ENCODE measurements at places on chromosomes 4 and X.

GRCh38 chr4:108772402-108772801 is 9.5 kb upstream of the ETNPPL start:
- DNase-seq = no peak

DNA sequence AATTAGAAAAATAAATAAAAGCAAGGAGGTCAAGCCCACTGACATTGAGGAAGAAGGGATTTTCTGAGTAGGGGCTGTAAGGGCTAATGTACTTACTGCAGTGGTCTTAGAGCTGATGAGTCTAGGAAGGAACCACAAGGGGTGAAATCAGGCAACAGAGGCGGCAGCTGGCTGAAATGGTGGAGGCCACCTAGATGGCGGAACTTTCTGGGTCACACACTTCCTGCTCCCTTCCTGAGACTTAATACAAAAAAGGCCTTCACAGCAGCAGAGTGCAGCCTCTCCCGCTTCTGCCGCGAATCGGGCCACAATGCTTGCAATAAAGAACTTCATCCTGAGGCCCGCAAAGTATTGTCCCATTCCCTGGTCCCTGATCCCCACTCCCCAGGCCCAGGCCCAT is 15.4 kb downstream of the SNX12 start:
- DNase-seq = no peak

DNA sequence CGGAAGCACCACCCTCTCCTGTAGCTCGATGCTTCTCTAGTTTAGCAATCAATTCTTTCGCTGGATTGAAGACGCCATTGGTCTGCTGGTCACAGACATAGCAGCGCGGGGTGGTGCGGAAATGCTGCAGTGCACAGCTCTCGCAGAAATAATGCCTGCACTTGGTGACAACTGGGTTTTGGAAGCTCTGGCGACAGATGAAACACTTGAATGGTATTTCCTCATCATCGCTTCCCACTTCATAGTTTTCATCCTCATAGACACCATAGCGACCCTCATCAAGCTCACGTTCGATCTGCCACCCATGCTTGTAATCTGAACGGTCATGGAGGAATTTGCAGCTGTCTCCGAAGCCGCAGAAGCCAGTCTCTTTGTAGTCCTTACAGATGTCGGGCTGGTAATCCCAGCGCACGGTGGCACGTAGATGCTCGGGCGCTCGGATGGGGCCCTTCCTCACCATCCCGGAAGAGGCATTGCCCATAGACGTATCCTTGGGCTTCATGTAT is 854 bp downstream of the RNF113A start:
- peak; percentile 23 for DNase-seq

- DNase-seq = no peak
Measured at GRCh38 chr4:158636619-158637018, 35.1 kb downstream of the C4orf46 start.

GRCh38 chr4:48227662-48228061 is 42.0 kb downstream of the TEC start:
- no peak for DNase-seq

DNA sequence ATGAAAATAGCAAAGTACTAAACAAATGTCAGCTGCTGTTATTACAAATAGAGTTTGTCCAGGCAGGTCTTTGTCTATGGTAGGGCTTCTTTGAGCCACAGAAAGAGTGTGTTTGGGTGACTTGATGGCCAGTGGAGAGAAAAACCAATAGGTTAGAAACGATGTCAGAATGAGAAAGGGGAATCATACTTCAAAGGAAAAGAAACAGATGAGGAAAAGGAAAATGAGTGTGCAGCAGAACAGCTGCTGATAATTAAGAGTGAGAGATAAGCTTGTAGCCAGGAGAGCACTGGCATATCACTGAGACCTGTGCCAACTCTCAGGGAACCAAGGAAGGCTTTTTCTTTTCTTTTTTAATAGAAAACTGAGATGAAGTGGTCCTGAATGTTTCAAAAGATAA is 257.2 kb downstream of the ARHGAP24 start:
- DNase-seq = no peak

DNA sequence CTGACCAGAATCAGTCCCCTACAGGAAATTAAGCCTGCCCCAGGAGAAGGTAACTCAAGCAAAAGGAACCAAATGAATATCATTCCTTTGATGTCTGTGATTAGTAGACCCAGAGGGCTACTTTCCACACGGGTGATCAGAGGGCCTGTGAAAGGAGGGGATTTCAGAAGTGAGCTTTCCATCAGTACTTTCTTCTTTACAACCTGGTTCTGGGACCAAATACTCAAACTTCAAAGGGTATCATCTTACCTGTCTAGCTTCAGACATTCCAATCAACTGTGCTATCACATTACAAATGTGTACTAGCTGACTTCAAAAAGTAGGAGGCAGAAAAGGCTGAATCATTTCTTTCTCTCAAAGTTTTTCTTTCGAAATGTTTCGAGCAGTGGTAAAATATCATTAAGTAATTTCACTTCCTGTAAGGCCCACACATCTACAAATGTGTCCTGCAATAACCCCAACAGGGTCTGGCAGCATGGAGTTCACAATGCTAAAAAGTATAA is 23.9 kb downstream of the ACSL4 start:
- no peak for DNase-seq

DNA sequence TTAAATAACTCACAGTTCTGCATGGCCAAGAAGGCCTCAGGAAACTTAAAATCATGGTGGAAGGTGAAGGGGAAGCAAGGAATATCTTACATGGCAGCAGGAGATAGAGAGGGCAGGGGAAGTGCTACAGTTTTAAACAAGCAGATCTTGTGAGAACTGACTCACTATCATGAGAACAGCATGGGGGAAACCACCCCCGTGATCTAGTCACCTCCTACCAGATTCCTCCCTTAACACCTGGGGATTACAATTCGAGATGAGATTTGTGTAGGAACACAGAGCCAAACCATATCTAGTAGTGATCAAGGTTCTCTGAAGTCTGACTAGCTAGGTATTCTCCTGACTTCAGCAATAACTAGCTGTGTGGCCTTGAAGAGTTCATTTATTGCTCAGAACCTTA is 56.0 kb downstream of the BANK1 start:
- no peak for DNase-seq

GRCh38 chr4:111798840-111799239 is 346.4 kb upstream of the FAM241A start:
- no peak for DNase-seq

DNA sequence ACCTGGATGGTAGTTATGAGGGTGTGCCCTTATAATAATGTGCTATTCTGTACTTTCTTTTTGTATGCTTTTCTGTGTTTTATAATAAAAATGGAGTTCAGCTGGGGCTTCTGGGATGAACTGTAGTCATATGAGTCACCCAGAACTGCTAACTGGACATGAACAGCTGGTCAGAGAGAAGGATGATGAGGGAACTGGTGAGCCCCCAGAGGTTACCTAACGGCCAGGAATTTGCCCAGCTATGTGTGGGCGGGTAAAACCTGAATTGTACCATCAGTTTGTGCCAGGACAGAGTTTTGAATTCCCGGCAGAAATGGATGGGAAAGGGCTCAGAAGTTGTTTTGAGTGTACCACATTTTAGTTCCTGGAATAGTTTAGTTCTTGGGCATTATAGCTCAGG is 138.0 kb upstream of the USP9X start:
- no peak for DNase-seq

DNA sequence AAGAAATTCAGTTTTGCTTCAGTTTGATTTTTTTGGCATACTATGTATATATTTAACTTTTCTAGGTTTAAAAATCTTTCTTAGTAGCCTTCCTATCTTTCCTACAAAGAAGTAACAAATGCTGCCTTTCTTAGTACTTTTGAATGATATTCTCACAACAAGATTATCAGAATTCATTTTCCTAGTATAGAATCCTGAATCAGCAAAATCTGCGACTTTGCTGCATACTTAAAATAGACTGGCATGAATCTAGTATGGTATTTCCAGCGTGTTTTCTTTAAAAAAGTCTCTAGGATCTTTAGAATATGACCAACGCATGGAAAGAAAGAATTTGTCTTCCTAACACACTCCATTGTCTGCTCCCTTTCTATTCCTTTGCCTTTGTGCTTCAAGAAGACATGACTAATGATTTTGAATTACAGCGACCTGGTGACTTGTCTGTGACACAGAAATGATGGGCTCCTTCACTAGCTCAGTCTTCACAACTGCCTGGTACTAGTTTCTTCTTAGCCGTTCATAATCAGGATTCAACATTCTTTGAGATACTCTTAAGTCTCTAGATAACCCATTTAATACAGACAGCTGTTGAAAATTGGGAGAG is 349.8 kb downstream of the PPARGC1A start:
- no peak for DNase-seq

DNA sequence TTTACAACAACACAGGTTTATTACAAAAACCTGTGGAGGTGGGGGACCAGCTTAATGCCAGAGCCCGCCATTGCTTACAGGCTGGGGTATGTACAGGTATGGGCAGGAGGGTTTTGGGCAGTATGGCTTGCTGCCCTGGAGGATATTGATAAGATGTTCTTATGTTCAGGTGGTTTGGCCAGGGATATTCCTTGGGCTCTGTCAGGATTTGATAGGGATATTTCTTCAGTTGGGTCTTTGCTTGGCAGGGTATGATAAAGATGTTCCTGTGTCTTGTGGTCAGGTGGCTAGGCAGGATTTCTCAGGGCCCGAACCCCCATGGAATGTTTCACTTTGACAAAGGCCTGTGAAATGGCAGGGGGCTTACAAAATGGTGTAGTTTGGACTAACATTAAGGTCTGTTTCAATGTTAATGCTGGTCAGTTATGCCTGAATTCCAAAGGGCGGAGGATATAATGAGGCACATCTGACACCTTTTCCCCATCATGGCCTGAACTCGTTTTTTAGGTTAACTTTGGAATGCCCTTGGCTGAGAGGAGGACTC is 3.1 kb downstream of the MGST2 start:
- no peak for DNase-seq

GRCh38 chr4:92636038-92636806 is 332.5 kb downstream of the GRID2 start:
- no peak for DNase-seq

GRCh38 chrX:104435249-104435648 is 130.8 kb upstream of the IL1RAPL2 start:
- no peak for DNase-seq

- no peak for DNase-seq
Measured at GRCh38 chr4:158767451-158767850, 1.4 kb upstream of the FNIP2 start.

DNA sequence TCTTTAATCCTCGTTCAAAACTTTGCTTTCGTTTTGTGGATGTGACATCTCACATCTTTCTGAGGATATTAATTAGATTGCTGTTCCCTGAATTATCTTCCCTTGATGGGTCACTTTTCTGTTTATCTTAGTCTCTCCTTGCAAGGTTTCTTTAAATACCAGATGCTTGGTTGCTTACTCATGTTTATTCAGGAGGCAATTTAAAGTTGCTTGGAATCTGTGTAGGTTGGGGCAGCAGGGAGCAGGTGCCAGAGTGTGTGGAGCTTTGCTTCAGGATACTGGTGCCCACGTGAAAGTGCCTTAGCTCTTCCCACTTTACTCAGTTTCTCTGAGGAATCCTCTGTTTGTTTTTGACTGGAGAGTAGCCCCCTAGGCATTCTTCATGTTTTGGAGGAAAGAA is 24.0 kb downstream of the ANAPC4 start:
- DNase-seq = no peak

DNA sequence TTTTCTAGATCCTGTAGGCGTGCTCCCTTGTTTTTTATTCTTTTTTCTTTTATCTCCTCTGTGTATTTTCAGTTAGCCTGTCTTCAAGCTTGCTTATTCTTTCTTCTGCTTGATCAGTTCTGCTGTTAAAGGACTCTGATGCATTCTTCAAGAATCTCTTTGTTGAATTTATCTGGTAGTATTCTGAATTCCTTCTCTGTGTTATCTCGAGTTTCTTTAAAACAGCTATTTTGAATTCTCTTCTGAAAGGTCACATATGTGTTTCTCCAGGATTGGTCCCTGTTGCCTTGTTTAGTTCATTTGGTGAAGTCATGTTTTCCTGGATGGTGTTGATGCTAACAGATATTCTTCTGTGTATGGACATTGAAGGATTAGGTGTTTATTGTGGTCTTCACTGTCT is 15.3 kb downstream of the RAB33B start:
- DNase-seq = no peak

DNA sequence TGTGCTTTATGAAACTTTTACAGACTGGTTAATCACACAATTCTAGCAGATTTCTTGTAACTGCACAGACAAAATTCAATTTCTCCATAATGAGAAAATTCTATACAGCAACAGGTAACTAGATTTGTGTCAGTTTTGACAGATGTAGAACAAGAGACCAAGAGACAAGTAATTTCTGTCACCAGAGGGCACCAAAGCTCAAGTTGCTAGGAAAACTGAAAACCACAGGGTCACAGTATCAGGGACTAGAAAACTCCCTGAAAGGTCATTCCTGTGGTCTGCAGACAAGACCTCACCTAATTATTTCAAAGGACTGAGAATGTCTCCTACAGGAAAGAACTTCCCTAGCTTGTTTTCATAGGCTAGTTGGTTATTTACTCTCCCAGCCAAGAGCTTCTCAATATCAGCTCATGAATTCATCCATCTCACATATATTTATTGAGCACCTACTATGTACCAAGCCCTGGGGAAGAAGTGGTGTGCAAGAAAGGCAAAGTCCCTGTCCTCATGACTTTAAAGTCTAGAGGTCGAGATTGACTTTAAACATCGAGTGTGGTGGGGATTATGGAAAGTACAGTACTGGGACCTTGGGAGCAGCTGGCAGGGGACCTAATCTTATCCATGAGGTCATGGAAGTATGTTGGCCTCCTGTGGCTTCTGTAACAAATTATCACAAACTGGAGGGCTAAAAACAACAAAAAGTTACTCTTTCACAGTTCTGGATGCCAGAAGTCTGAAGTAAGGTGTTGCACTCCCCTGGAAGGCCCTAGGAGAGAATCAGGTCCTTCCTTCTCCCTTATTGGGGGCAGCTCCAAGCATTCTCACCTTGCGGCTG is 47.8 kb upstream of the SETD7 start:
- peak; percentile 29 for DNase-seq

DNA sequence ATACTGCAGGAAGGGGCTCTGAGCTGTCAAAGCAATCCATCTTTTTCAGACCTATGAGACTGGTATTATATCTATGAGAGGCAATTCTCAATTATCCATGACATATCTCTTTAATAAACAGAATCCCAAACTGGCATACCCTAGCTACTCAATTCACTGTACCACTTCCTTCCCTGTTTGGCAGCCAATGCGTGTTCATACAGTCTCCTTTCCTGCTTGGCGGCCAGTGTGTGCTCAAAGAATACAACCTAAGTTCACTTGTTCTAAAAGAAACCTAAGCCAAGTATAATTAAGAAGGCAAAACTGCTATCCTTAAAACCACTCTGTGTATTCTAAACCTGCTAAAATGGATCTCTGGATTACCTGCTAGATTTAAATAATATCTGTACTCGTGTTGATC is 38.3 kb downstream of the ARHGEF9 start:
- no peak for DNase-seq

Measured in stimulated activated CD4-positive, alpha-beta T cell treated with anti-CD3 and anti-CD28 coated beads, Interleukin-4, amount 100 ng/mL, for 24 hours (primary cell).